Urinary bladder (tissue), 4 donors: ENCODE measurements at places on chromosomes 1 and 21. TPM values are rescaled to one million over a fixed set of nuclear protein-coding genes. Genes with fewer than 3 reads are reported as not detected.
A peak's percentile ranks its signal among the peaks of the same experiment; 100 is the strongest.

- no peak for DNase-seq
Observed at GRCh38 chr1:183776731-183777130, 28.2 kb upstream of the RGL1 start.

DNA sequence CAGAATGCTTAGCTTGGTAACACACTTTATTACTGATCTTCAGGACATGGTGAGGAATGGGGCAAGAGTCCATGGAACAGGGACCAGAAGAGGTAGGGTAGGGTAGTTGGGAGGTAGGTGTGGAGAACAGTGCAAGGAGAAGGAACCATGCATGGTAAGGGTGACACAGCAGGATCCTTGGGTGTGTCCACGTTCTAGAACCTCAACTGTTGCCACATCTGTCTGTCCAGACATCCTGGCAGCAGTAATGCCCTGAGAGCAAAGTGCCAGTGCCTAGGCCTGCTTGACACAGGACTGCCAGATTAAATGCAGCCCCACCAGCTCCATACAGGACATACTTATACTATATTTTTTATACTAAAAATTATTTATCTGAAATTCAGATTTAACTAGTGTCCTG, 13.9 kb downstream of the DMAP1 start:
- DNase-seq = no peak

DNA sequence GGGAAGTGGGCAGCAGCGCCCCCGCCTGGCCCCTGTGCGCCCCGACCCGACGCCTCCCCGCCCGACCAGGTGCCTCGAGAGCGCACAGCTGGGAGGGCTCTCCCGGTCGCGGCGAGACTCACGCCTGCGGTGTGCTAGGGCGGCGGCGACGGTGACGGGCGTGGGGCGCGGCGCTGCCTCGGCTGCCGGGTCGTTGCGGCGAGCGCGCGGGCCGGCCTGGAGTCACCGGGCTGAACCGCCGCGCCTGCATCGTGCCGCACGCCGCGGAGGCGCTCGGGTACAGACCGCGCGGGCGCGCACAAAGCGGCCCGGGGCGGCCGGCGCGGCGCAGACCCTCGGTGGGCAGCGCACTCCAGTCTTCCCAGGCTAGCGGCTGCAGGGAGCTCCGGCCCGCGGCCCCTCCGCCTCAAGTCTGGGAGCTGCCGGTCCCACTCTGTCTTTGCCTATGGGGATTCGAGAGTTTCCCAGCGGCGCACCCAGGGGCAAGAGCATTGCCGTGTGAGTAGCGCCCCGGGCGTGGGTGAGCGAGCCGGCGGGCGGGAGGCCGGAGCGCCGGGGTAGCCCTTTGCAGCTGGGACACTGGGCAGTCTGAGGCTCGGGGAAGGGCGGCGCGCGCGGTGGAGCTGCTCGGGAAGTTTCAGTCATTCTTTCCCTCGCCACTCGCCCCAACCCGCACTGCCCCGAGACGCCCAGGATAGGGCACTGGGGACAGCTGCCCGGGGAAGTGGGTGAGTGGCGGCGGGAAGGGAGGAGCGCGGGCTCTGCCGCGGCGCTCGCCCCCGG, at the start of gene SLC35F3:
Gene SLC35F3 (plus strand): TSS at position 44 of the 783 bp plus-strand sequence.
- no peak for DNase-seq

OLIG2 gene
- total RNA-seq = not detected

- DNase-seq = peak; percentile 59
Observed at GRCh38 chr1:59013276-59013927, 229.6 kb upstream of the JUN start.

FALEC gene
- total RNA-seq = not detected

DNA sequence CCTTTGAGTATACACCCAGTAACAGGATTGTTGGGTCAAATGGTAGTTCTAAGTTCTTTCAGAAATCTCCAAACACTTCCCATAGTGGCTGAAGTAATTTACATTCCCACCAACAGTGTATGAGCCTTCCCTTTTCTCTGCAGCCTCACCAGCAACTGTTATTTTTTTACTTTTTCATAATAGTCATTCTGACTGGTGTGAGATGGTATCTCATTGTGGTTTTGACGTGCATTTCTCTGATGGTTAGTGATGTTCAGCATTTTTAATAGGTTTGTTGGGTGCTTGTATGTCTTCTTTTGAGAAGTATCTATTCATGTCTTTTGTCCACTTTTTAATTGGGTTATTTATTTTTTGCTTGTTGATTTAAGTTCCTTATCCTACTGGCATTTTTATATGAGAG, 26.4 kb upstream of the LAMC1 start:
- DNase-seq = no peak

- DNase-seq = no peak
Observed at GRCh38 chr1:23719162-23719820, 24.0 kb upstream of the ELOA start.

ASTN1 gene
- total RNA-seq = 6.3 TPM

DNA sequence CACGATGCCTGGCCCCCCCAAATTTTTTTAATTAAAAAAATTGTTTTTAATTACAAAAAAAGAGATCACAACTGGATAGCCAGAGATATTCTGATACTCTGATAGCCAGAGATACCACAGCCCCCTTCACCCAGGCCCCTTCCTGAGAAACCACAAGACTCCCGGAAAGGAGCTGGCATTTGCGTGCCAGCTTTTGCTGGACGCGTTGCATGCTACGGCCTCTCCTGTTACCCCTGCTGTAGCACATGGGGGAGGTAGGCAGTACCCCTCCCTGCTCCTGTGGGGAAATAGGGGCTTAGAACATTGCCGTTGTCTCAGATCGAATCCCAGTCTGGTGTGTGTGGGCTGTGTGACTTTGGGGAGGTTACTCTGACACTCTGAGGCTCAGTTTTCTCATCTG, 22.7 kb downstream of the MFAP2 start:
- no peak for DNase-seq

GRCh38 chr1:50196081-50196480, 87.4 kb downstream of the ELAVL4 start:
- no peak for DNase-seq

DNA sequence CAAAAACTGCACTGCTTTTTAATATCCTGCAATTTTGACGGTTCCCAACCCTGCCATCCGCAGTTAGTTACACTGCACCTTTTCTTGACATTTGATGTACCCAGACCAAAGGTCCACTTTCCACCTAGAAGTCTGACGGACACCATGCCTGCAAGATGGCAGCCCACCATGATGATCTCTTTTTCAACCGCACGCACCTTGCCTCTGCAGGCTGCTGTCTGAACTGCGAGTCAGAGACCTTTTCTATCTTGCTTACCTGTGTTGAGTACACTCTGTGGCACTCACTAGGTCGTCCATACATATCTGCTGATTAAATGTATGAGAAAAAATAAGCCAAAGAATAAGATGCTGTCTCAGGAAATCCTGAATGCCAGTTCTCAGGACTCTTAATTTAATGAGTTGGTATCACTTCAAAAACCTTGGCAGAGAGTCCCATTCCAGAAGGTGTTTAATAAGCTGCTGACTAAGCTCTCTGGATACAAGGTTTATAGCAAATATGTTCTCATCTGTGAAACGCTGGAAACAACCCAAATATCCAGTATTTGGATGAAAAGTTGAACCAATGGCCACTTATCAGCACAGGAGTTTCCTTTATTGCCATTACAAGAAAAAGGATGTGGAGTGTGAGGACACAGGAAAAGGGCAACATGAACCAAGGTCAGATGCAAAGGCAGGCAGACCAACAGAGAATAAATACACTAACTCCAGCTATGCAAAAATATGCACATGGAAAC, 37.9 kb downstream of the GNG12 start:
- DNase-seq = no peak

DNA sequence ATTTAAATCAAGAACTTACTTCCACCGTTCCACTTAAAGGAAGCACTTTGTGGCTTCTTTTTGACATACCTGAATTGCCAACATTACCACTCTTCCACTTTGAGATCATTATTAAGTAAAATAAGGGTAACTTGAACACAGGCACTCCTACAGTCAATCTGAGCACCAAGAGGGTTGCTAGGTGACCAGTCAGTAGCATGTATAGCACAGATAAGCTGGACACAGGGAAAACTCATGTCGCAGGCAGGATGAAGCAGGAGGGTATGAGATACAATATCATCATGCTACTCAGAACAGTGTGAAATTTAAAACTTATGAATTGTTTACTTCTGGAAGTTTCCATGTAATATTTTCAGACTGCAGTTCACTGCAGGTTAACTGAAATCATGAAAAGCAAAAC, 47.0 kb upstream of the RAP1GAP start:
- DNase-seq = no peak

GRCh38 chr1:230922620-230923019, 54.3 kb upstream of the C1orf198 start:
- DNase-seq = no peak

TNNI3K gene
- total RNA-seq = 5.1 TPM
